Right cardiac atrium (tissue), 5 donors: ENCODE measurements at places on chromosomes 2 and 18. TPM values are rescaled to one million over a fixed set of nuclear protein-coding genes. Genes with fewer than 3 reads are reported as not detected.

The LCT gene
- not detected for total RNA-seq

The FLACC1 gene
- total RNA-seq: 5.5 TPM

DNA sequence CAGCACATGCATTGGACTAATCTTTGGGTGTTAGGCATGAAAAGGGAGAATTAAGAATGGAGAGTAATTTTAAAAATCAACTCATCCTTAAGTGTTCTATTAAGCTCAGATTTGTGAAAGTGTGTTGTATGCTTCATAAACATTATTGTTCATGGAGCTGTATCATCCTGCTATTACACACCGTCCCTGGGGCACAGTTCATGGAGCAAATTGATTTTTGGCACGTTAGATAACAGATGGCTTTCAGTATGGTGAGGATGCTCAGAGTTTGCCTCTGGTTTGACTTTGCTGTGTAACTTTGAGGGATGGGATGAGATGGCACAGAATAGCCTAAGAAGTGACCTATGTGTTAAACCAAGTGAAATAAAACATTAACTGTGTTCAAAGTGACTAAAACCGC lies 97.1 kb downstream of the MGAT5 start:
- DNase-seq: no peak

DNA sequence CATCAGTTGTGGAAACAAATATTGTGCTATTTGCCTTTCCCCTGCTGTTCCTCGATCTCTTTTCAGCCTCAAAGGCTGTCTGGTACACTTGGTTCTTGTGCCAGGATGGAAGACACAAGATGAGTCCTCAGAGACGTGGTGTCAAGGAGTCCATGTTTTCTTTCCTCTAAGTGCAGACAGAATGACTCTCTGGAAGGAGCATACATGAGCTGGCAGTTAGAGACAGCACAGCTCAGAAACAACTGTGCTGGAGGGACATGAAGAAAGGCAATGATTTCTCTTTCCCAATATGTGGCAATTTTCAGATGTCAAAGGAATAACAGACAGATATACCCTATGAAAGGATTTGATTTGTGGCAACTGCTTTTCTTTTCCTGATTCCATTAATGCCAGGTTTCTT lies 162.2 kb downstream of the AFF3 start:
- no peak for DNase-seq
